ENCODE measurements at places on chromosomes 6 and 20. TPM values are rescaled to one million over a fixed set of nuclear protein-coding genes. Genes with fewer than 3 reads are reported as not detected.

The NNAT gene
- 0.16 TPM for total RNA-seq

The MICB gene
- total RNA-seq: 32.8 TPM

The SLC35F1 gene
- total RNA-seq: not detected

The TP53TG5 gene
- not detected for total RNA-seq

The MRAP2 gene
- not detected for total RNA-seq

The PRKN gene
- total RNA-seq: not detected

The OLIG3 gene
- total RNA-seq: not detected

The GRM4 gene
- total RNA-seq: not detected

The TNFAIP3 gene
- total RNA-seq: 249 TPM

The TSPO2 gene
- total RNA-seq: not detected

The ADGRF5 gene
- not detected for total RNA-seq

The DDX43 gene
- total RNA-seq: 0.26 TPM

The MTG2 gene
- 44.4 TPM for total RNA-seq

The EYA2 gene
- not detected for total RNA-seq

The TMEM74B gene
- 1.9 TPM for total RNA-seq

The PDE10A gene
- total RNA-seq: not detected

The LCA5 gene
- total RNA-seq: 0.05 TPM

The HIVEP1 gene
- total RNA-seq: 55.3 TPM

The RTF2 gene
- 92.3 TPM for total RNA-seq

Measured in activated CD4-positive, alpha-beta T cell treated with anti-CD3 and anti-CD28 coated beads, Interleukin-2, amount 10 ng/mL, durations not matched to agents 24 days and 14 days (primary cell).